AG20443 (cell line): ENCODE measurements at places on chromosomes 11 and 22.
A peak's percentile ranks its signal among the peaks of the same experiment; 100 is the strongest.

- peak; percentile 50 for DNase-seq
Observed at GRCh38 chr11:103529181-103529684, 420.0 kb downstream of the DYNC2H1 start.

- DNase-seq: peak; percentile 76
Observed at GRCh38 chr22:41532908-41533825, 11.1 kb downstream of the POLR3H start.

DNA sequence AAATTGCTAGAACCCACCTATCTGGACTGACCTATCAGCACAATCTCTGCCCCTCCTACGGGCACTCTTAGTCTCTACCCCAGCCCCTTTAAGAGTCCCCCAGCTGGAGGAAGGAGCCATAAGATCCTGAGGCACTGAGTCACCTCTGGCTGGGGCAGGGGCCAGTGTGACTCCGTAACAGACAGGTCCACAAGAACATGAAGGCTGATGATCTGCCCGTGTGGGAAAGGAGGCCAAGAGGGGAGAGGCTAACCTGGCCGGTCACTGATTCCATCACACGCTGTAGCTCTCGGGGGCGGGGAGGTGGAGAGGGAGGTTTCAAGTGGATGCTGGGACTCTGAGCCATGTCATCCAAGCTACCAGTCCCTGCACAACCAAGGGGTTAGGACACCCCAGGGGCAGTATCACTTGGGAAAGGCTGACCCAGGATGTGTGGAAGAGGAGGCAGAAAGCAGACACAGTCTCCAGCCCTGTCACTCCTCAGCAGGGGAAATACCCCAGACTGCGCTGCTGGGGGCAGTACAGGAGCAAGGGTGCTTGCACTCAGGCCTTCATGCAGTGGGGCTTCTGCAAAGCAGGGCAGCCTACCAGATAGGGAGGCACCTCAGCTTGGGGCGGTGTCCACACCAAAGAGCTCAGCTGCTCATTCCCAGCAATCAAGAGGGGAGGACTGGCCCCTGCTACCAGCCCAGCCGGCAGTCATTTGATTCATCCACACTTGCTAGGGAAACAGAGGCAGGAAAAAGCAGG is 22.3 kb downstream of the ARHGAP1 start:
- DNase-seq: no peak

GRCh38 chr22:22810018-22810427 is 77.6 kb upstream of the IGLL5 start:
- DNase-seq: peak; percentile 32

- DNase-seq: no peak
Observed at GRCh38 chr22:44443641-44444235, 54.3 kb downstream of the RTL6 start.

DNA sequence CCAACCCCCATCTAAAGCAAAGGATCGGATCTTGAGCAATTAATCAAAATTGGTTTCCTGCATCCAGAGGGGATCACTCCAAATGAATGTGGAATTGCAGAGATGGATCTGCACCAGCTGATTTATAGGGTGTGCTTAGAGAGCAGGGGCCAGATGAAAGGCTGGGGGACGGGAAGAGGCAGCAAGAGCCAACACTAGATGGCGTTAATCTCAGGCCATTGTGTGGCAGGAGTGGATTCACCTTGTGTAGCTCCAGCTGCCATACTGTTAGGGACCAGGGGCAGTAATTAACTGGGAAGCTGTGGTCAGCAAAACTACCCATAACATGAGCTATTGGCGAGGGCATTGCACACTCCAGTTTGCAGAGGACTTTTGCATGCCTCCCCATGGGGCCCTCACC is 35.6 kb downstream of the SERPINH1 start:
- DNase-seq: peak; percentile 37

DNA sequence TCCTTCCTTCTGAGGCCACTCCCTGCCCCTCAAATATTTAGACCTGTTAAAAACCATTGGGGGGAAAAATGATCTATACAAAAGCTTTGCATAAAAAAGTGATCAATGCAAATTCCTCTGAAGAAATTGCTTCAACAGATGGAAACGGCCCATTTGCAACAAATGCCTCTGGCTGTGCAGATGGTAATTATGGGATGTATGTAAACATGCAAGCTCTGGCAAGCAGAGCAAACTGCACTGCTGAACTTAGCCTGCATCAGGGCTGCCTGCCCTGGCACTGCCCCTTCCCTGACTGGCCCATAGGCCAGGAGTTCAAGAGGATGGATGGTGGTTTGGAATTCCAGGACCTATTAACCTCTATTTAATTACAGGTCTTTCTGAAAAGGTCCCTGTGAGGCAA is 388.7 kb downstream of the MIAT start:
- DNase-seq: no peak

- DNase-seq: no peak
Observed at GRCh38 chr11:90805172-90805571, 582.3 kb upstream of the CHORDC1 start.

DNA sequence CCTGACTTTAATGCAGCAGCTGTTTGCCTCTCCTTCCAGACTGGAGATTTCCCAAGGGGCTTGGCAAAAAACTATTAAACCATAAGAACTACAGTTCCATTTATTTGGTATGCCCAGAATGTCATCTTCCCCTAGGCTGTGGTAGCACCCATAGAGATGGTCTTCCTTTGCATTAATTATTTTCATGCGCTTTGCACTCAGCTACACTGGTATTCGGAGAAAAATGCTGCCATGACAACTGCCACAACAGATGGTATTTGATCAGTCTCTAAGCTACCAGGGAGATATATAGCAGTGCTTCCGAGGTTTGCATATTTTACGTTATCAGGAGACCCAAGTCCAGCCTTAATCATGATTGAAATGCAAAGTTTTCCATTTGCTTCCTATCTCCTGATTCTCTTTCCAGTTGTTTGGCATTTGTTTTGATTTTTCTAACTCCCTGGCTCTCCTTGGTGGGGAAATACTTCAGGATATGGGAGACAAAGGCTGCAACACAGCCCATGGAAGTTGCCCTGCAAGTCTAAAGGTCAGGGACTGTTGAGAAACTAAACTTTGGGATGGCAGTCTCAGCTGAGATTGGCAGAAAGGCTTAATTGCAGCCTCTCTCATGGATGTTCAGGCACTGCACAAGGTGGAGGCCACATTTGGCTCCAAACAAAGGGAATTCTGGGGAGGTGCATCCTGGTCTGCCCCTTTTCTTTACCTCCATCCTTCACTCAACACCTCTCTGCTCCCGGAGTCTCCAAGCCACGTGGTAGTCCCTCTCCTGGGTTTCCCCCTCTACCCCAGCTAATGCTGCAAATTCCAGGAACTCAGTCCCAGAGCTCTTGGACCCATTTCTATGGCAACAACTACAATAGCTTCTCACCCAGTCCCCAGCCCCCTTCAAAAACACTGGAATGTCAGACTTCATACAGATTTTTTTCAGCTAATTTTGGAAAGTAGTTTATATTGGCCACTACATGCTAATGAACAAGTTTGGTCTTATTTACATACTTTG is 151.8 kb downstream of the NAV2 start:
- no peak for DNase-seq

GRCh38 chr22:44075670-44076069 is 51.6 kb downstream of the PARVB start:
- no peak for DNase-seq

DNA sequence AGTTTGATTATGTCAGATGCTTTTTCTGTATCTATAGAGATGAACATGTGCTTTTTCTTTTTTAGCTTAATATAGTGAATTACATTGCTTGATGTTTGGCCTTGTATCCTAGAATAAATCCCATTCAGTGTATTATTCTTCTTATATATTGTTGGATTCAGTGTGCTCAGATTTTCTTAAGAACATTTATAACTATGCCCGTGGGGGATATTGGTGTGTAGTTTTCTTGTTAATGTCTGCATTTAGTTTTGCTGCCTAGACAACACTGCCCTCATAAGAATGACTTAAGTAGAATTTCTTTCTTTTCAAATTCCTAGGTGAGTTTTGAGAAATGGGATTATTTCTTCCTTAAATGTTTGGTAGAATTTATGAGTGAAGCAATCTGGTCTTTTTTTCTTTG is 98.5 kb downstream of the TMEM135 start:
- no peak for DNase-seq

DNA sequence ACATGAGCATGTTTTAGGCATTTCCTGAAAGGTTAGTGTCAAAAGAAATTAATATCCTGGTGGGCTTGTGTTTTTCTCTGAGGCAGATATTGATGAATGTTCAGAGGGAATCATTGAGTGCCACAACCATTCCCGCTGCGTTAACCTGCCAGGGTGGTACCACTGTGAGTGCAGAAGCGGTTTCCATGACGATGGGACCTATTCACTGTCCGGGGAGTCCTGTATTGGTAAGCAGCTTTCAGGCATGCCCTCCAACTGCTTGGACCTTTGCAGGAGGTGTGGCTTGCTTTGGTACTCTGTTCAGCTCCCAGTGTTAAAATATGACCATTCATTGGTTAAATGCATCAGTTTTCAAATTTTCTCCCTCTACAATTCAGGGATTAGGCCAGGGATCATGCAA is 658.6 kb upstream of the ANO5 start:
- no peak for DNase-seq
